ENCODE measurements at places on chromosomes 12 and 14.

- no peak for DNase-seq
Measured at GRCh38 chr12:73612551-73612950, 925.1 kb upstream of the ATXN7L3B start.

- DNase-seq: no peak
Measured at GRCh38 chr14:64605926-64606685, 56.3 kb downstream of the PPP1R36 start.

- DNase-seq: no peak
Measured at GRCh38 chr12:132685400-132685799, 1.7 kb downstream of the POLE start.

DNA sequence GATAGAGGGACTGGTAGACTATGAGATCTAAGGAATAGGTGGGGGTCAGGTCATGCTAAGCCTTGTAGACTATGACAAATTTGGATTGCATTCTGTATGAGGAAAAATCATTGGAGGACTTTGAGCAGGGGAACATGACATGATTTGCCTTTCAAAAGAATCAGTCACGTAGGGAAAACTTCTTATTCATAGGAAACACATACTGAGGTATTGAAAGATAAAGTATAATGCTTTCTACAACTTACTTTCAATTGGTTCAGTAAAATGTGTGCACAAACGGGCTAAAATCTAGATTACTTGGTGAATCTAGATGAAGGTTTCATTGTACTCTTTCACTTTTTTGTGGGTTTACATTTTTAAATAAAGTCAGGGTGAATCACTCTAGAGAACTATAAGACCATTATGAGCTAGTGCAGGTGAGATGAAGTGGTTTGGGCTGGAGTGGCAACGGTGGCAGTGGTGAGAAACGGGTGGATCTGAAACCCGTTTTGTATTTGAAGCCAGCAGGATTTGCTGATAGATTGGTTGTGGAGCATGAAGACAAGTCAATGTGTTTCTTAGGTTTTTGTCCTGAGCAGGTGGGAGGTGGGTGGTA lies 6.7 kb downstream of the BBS10 start:
- DNase-seq: no peak

DNA sequence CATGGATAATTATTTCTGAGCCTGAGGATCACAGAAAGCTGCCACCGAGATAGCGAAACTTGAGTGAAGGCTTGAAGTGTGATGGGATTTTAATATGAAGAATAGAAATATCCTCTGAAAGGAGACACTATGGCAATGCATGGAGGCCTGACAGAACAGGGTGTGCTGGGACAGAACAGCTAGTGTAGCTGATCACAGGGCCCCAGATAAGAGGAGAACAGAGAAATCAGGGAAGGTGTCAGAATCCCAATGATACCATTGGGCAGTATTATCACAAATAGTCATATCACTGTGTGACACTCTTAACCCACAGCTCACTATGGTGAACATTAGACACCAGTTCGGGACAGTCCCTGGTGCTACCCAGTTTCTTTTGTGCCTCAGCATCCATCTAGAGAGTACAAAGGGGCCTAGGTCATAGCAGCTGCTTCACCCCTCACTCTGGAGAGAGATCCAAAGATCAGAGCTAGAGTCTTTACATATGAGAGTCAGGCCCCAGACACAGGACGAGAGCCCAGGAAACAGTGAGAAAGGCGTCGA lies 506 bp upstream of the OR10P1 start:
- DNase-seq: no peak

GRCh38 chr12:69275471-69275891 lies 36.1 kb downstream of the CPSF6 start:
- no peak for DNase-seq

GRCh38 chr12:57142727-57143126 lies 4.7 kb downstream of the LRP1-AS start:
- no peak for DNase-seq
